ENCODE measurements at places on chromosomes 12 and 14.
A peak's percentile ranks its signal among the peaks of the same experiment; 100 is the strongest.

DNA sequence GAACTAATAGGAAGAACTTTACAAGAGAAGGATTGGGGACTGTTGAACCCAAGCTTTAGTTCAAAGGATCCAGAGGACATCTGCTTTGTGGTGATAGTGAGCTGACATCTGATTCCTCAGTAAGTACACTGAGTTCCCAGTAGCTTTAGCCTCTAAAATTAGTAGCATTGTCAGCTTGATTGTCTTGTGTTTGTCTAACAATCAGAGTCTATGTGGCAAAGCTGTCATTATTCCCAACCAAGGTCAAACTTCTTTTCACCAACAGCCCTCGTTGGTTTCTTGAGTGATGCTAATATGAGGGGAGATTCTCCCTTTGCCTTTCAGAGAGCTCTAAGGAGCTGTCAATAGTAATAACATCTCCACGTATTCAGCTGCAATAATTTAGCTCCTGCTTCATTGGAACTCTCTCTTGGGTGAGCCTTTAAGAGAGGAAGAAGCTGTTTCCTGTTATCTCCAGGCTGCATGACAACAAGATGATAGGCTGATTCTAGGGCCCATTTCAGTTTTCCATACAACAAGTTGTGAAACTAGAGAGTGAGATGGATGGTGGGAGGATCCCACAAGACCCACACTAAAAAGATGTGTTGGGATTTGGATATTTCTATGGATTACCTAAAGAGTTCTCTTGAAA is 46.7 kb downstream of the TGFB3 start:
- DNase-seq: no peak

DNA sequence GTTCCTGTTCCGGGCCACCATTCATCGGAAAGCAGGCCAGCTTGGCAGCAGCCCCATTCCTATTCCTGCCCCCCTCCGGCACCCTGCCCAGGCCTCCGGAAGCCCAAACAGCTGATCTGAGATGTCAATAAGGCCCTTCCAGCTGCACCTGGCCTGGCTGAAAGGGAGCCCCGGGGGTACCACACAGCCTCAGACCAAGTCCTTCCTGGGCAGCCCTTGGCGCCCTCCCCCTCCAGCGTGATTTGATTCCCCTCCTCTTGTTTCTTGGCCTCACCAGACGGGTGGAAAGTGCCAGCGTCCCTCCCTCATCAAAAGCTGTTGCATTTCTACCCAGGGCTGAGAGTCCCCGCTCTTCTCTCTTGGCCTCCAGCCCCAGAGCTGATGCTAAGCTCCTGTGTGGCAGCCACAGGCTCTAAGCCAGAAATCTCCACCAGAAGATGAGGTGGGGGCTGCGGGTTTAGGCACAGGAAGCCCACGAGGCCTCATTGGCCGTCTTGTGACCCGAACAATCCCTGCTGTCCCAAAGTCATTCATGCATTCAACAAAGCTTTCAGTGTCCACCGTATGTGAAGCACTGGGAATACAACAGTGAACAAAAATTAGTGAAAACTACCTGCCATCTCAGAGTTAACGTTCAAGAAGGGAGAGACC is 215.4 kb downstream of the SLC41A2 start:
- no peak for DNase-seq

GRCh38 chr14:93970585-93970964 is 5.8 kb downstream of the ASB2 start:
- DNase-seq: peak; percentile 85

DNA sequence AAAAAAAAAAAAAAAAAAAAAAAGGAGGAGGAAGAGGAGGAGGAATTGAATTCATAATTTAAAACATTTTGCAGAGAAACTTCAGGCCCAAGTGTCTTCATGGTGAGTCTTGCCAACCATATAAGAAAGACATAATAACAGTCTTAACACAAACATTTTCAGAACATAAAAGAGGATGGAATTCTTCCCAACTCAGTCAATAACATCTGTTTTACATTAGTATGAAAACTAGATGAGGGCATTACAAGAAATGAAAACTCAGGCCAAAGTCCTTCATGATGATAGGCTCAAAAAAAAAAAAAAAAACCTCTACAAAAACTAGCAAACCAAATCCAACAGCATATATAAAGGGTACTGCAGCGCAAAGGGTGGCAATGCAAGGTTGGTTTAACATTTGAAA is 151.6 kb downstream of the FOXA1 start:
- DNase-seq: no peak

- DNase-seq: no peak
These were observed 95.4 kb upstream of the ANO4 start for GRCh38 chr12:100699209-100699608.

DNA sequence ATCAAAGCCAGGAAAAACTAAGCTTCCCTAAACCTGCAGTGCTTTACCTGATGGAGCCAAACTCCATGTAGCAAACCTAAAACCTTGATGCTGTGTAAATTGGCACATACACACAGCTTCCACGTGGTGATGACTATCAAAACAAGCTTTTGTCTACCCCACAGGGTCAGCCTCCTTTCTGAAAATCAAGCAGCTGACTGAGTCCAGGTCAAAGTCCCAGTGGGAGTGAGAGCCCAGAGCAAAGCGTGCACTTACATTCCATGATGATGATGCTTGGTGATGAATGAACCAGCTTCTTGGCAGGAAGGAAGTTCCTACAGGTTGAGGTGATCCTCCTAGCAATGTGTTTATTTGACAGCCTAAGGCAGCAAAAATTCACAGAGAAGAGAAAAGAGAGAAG is 630.0 kb upstream of the TBX3 start:
- DNase-seq: no peak

- no peak for DNase-seq
These were observed 13.0 kb downstream of the TCP11L2 start for GRCh38 chr12:106315523-106315922.

GRCh38 chr12:113021500-113021899 is 35.0 kb upstream of the DTX1 start:
- DNase-seq: no peak

DNA sequence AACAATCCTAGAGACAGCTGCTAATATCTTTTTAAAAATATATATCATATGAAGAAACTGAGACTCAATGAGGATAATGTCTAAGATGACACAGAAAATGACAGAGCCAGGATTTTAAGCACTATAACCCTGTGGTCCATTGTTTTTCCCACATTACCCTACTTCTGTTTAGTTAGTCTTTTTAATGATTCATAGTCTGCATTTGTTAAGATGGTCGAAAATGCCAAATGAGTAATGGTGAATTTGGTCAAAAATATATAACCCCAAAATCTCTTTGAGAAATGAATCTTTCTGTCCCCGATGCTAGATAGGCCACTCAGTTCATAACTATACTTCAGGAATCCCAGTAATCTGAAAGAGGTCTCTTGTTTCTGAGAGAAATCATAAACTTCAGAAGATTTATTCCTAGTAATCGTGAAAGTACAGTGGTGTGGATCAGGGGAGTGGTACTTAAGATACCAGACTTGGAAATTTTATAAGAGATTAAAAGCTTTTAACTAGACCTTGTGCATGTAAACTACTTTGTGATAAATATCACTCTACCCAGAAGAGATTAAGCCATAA is 10.8 kb downstream of the RTRAF start:
- no peak for DNase-seq

DNA sequence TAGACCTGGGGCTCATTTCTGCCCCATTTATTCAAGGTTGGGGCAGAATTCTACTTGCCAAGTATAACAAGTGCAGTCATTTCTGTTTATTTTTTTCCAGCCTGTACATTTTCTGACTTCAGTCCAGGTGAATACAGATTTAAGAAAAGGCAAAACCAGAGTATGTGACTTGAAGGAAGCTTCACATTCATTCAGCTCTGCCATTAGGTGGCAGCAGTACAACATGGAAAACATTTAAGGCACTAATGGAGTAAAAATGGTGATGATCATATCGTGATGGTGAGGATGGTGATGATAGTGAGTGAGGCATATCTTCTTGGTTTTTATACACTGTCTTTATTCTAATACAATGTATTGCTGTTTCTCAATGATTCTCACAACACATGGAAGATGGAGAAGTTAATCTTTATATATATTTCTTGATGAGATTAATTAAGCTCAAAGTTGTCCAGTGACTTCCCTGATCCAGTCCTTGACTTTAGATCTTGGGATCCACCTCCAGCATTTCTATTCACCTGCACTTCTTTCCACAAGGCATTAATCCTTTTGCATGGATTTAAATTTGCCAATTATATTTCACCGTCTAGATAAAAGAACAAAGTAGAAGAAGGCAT is 176.7 kb upstream of the SEL1L start:
- no peak for DNase-seq

DNA sequence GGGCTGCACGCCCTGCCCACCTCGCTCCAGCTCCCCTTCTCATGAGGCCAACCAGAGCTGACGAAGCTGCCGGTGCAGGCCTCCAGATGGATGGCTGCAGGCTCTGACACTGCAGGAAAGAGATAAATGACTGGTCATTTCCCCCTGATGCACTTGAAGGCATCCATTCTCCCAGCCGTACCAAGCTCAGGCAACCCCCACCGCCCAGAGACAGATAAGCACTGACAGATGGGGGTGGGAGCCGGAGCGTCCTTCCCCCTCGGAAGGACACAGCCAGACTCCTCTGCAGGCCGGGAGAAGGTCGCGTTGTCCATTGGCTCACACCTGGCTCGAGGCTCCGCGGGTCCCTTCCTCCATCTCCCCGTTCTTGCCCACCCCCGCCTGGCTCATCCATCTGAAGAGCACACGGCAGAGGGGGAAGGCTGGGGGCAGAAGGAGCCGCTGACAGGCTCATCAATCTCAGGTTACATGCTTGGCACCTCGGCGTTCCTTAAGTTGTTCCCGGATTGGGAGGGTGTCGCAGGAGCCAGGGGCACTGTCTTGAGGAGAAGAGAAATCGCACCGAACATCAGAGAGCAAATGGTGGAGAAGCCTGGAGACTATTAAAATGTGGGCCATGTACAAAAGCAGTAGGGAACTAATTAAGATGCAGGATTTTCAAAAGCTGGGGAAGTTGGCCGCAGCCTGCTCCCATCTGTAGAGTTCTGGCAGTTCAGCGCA is 151.6 kb downstream of the DPF3 start:
- DNase-seq: peak; percentile 26

- DNase-seq: no peak
These were observed 599 bp upstream of the CPSF6 start for GRCh38 chr12:69238589-69239351.

- DNase-seq: no peak
These were observed 52.1 kb downstream of the STON2 start for GRCh38 chr14:81348061-81348460.

DNA sequence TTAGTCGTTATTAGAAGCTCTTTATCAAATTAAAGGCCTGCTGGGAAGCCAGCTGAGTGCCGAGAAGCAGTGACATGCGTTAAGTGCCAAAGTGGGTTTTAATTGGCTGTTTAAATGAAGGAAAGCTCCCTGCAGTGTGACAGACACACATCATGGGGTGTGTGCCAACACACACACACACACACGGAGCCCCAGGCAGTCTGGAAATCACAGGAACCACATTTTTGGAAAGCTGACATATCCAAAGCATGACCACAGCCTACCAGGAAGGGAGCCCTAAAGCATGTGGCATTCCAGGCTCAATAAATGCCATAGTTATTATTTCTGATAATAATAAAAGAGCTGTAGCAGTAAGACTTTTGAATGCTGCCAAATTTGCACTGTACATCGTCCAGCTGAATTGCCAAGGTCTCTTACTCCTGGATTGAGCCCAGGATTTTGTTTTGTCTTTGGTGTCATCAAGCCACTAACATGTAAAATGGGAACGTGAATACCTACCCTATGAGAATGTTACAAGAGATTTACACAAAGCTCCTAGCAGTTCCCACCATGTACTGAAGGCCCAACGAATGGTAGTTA is 135.1 kb downstream of the TMEM30B start:
- no peak for DNase-seq

GRCh38 chr12:119179335-119180021 is 747 bp downstream of the HSPB8 start:
- no peak for DNase-seq

DNA sequence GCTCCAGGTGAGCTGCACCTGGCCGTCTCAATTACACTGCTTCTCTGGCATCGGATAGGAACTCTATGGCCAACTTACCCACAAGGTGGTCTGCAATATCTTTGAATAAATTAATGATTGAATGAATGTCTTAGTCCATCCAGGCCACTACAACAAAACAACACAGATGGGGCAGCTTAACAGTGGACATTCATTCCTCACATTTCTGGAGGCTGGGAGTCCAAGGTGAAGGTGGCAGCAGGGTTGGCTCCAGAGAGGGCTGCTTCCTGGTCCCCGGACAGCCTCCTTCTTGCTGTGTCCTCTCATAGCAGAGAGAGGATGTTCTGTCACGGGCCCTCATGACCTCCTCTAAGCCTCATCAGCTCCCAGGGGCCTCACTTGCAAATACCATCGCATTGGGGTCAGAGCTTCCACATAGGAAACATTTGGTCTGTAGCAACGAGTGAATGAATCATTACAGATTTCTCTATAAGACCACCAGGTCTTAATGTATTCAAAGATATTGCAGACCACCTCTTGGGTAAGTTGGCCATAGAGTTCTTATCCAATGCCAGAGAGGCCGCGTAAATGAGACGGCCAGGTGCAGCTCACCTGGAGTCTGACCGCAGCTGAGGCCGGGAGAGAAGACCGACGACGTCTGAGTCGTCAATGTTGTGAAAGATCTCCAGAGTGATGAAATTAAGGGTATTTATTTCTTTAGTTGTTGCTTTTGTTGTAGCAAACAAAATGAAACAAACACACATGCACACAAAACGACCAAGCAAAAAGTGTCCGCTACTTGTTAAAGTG is 182.7 kb upstream of the C14orf180 start:
- no peak for DNase-seq

- no peak for DNase-seq
These were observed 155.6 kb downstream of the SLC6A15 start for GRCh38 chr12:84756961-84757360.

GRCh38 chr12:22916815-22917214 is 291.8 kb downstream of the ETNK1 start:
- DNase-seq: no peak

DNA sequence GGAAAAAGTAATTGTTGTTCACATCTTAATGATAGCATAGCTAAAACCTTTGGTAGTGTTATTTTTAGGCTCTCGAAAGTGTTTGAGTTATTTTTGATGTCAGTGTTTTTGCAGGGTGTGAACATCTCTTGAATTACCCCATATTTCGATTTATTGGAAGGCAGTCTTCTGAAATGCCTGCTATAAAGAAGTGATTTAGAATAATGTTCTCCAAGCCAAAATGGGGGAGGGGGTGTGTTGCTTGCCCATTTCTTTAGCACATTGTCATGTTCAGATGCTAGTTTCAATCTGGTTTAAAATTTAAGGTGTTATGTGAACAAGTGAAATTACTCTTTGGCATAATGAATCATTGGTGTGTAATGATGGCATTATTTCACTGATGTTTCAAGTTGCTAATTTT is 110.6 kb downstream of the SYNE2 start:
- no peak for DNase-seq

- no peak for DNase-seq
These were observed 17.9 kb downstream of the KRT76 start for GRCh38 chr12:52759218-52759617.

Measured in activated CD8-positive, alpha-beta memory T cell treated with anti-CD3 and anti-CD28 coated beads for 24 hours (primary cell).